H4 (cell line): ENCODE measurements at places on chromosomes 16 and 17.

- DNase-seq: no peak
These were observed 32.7 kb upstream of the RPH3AL start for GRCh38 chr17:385178-385835.

DNA sequence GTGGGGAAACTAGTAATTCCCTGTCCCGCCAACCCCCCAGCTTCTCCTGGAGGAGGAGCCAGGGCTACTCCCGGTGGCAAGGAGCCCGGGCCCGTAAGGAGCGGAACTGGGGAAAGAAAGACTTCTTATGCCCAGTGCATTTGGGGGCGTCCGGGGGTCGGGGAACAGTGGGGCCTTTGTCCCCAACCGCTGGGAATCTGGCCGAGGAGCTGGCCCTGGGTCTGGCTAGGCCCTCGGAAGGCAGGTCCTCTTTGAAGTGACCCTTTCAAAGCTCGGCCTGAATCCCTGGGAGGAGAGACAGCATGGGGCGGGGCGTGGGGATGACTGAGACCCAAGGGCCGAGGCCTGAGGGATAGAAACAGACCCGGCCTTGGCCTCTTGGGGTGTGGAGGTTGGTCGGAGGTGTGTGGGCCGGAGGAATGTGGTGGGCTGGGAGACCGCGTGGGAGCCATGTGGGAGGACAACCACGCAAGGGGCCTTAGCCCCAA, 6.0 kb downstream of the ARHGAP23 start:
- DNase-seq: no peak

DNA sequence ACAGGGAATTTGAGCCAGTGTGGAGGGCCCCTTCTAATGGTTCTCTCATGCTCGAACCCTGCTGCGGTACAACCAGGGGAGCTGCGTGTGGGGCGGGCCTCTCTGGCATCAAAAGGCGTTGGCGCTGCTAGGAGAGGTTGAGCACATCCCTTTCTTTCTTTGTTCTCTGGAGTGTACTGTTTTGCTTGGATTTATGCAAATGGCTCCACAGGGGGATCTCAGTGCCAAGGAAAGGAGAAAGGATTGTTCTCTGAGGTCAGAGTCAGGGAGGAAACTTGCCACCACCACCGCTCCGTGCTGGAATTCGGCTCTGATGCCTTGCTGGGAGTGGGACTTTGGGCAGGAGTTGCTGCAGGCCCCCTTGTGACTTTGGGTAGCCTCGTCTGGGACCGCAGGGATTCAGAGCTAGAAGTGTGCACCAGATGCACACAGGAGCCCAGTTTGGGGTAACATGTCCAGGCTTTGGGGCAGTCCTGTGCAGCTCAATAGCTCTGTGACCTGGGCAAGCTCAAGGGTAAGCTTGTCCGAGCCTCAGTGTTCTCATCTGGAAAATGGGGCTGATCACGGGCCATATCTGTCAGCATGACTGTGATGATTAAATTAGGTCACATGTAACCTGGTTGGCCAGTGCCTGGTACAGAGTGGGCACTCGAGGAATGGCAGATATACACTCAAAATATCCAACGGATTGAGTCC, 353.0 kb upstream of the EEF2KMT start:
- no peak for DNase-seq

- DNase-seq: no peak
These were observed 110.9 kb upstream of the NUDT7 start for GRCh38 chr16:77611386-77611785.

DNA sequence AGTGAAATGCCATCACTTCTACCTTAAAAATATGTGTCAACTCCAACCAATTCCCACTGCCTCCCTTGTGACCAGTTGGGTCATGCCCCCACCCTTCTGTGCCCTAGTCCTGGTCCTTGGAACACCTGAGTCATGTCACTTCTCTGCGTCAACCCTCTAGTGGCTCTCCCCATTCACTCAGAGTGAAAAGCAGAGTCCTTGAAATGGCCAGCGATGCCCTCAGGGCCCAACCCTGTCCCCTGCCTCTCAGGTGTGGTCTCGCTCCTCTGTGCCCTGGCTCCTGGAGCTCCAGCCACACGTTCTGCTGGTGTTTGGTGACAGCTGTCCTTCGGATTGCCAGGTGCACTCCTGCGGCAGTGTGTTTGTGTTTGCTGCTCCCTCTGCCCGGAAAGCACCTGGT, 89.2 kb downstream of the SPECC1 start:
- DNase-seq: no peak

DNA sequence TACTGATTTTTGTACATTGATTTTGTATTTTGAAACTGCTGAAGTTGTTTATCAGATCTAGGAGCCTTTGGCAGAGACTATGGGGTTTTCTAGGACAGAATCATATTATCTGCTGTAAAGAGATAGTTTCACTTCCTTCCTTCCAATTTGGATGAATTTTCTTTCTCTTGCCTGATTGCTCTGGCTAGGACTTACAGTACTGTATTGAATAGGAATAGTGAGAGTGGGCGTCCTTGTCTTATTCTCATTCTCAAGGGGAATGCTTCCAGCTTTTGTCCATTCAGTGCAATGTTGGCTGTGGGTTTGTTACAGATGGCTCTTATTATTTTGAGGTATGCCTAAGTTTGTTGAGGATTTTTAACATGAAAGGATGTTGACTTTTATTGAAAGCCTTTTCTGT, 290.1 kb downstream of the MAP2K4 start:
- DNase-seq: no peak

- DNase-seq: no peak
These were observed 1.4 kb upstream of the ECI1 start for GRCh38 chr16:2252806-2253148.

DNA sequence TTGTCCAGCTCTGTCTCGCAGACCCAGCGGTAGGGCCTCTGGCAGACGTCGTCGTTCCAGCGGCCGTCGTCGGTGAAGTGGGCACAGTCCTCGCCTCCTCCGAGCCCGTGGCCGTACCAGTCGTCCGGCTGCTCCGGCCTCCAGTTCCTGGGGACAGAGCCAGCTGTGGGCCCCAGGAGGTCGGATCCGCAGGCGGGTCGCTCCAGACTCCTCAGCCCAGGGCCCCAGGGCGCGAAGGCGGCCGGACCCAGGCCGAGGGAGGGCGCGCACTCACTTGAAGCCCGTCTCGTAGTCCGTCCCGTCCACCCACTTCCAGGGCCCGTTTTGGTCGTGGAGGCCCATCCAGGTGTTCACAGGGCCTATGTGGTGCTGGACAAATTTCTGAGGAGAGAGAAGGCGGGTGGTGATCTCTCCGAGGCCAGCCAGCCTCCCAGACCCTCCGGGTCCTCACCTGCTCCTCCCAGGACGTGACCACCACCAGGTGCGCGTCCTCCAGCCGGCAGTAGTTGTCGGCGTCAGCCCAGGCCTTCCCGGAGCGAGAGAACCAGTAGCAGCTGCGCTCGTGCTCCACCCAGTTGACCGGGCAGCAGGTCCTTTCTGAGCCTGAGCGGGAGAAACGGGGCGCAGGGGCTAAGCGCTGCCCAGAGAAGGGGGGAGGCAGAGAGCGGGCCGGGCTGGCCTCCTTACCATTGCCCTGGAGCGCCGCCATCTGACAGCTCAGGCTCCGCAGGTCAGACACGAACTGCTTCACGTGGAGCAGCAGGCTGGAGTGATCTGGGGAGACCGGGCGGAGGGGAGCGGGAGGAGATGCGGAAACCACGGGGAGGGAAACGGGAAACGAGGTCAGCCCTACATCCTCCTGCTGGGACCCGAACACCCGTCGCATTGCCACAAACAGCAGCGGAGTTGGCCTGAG, 5.2 kb downstream of the ASGR1 start:
- DNase-seq: no peak

DNA sequence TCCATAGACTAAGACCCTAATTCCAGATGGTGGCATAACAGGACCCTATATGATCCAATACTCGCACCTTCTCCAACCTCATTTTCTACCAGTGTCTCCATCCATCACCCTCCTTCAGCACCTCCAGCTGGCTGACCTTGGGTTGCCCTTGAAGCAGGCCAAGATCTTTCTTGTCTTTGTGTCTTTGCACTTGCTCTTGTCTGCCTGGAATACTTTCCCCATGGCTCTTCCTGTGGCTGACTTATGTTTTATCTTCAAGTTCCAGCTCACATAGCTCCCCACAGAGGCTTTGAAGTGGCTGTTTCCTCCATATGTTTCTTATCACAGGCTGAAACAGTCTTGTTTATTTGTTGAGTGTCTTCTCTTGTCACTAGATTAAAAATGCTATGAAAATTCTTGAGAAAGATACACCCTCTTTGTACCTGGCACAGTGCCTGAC, 29.6 kb upstream of the MMD start:
- no peak for DNase-seq

DNA sequence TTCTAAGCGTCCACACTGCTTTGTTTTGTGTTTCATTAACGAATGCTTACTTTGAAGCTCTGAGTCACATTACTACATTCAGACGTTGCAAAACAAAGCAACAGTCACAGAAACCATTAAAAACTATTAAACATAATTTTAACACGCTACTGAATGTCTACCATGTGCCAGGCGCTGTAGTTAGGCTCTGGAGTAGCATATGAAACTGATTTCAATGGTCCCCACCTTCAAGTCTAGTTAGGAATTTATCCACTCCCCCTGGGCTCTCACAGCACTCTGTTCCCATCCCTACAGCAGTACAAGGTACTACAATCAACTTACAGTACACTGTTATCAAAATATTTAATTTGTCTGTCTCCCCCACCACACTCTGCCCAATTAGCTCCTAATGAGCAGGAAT, 631 bp downstream of the UTP6 start:
- no peak for DNase-seq

- DNase-seq: no peak
These were observed 41.3 kb downstream of the VAC14 start for GRCh38 chr16:70759666-70760065.

DNA sequence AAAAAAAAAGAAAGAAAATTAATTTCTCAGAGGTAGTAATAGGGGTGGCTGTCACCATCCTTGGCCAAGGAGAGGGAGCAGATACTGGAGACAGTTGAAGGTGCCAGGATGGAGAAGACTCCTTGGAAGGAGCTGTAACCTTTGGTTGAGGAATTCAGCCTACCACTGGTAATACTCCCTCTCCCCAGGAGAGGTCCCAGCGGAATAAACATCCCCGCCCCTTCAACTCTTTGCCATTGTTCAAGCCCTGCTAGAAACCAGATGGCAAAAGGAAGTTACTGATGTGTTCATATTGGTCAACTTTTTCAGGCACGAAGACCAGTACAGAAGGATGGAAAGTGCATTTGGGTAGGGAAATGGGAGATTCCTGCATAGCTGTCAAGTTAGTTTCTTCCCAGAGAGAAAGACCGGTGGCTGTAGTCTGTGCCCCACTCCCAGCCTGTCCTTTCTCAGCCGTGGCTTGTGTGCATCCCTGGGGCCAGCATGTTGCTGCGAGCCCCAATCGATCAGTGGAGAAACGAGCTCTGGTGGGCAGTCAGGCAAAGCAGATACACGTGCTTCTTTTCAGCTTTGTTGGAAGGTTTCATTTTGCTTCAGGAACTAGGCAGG, 612.1 kb downstream of the MAF start:
- peak; percentile 21 for DNase-seq

DNA sequence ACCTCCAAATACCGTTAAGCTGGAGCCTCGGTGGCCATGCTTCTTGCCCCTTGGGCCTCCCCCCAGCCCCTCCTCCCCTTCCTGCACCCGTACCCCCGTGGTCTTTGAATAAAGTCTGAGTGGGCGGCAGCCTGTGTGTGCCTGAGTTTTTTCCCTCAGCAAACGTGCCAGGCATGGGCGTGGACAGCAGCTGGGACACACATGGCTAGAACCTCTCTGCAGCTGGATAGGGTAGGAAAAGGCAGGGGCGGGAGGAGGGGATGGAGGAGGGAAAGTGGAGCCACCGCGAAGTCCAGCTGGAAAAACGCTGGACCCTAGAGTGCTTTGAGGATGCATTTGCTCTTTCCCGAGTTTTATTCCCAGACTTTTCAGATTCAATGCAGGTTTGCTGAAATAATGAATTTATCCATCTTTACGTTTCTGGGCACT, 928 bp downstream of the HBA1 start:
- DNase-seq: peak; percentile 23

DNA sequence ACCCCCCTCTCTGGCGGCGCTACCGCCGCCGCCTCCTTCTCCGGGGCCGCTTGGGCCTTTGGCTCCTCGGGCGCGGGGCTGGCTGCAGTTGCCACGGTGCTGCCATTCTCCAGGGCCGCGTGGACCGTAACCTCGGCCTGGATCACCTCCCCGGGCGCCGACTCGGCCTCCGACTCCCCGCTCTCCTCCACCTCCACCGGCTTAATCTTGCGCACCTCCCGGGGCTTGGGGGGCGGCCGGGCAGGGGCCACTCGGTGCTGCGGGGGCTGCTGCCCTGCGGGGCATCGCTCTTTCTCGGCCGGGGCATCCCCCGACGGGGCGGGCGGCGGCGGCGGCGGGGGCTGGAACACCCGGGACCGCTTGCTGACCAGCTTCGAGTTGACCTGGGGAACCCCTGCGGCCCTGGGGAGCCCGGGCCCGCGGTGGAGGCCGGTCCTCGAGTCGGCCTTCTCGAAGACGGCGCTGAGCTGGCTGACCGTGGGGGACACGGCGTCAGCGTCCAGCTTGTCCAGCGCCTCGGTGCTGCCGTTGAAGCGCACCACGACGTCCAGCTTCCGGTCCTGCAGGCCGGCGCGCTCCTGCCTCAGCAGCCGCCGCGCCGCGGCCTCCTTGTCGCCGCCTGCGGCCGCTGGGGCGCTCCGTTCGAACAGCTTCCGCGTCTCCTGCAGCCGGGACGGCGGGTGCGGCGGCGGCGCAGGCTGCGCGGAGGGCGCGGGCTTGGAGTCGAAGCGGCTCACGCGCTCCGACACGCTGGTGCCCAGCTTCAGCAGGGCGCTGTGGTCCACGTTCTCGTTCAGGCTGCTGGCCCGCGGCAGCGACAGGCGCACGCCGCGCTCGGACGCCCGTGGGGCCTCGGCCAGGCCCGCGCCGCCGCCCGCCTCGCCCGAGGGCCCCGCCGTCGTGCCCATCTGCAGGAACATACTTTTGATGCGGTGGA, 792 bp downstream of the PPP1R9B start:
- DNase-seq: peak; percentile 38

DNA sequence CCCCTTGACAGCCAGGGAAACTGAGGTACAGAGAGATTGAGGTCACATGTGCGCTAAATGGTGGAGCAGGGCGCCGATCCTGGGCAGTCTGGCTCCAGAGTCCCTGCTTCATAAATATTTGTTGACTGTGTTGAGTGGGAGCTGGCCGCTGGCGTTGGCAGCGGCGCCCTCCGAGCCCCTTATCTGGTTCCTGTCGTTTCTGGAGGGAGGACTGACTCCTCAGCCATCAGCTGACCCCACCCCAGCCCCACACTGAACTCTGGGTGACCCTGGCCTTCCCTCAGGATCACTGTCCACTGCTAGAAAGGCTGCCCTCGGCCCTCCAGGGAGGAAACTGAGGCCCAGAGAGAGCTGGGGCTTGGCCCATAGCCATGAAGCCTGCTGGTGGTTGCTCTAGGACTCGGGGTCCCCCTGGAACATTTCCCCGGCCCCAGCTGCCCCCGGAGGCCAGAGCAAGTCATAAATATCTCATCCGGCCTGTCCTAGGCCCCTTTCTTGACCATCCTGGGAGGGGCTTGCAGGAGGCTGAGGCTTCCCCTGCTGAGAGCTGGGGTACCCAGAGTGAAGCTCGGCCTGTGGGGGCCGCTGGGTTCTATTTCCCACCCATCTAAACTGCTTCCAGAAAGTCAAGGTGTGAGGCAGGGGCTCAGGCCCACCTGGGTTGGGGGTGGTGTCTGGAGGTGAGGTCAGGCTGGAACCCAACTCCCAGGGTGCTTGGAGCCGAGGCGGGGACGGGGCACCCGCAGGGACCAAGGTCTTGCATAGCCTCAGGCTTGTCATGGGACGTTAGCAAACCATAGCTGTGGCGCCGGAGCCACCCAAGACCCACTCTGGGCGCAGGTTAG, 51.7 kb upstream of the GSE1 start:
- DNase-seq: no peak
